ENCODE measurements at places on chromosomes 1 and 21.

GRCh38 chr21:21057349-21058062 lies 59.3 kb downstream of the NCAM2 start:
- no peak for DNase-seq

- DNase-seq: peak; percentile 94
These were observed at the start of gene RPS27 for GRCh38 chr1:153990468-153991150. RPS27 (plus strand) TSS chr1:153990762; CDS start chr1:153990797, 35 bp downstream.

DNA sequence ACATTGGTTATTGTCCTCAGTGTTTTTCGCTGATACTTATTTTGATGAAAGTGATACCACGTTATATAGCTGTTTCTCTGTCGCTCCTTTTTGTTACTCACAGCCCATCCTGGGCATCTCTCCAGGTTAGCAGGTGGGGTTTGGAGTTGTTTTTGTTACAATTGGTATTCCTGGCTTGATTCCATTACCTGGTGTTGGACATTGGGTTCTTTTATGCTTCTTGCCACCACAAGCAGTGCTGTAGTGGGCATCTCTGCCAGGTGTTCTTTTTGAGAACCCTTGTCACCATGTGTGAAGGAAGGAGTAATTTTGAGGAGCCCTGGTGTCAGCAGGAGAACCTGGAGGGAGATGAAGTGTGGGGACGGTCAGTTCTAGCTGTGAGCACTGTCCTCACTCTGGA lies 47.5 kb upstream of the PWP2 start:
- no peak for DNase-seq

DNA sequence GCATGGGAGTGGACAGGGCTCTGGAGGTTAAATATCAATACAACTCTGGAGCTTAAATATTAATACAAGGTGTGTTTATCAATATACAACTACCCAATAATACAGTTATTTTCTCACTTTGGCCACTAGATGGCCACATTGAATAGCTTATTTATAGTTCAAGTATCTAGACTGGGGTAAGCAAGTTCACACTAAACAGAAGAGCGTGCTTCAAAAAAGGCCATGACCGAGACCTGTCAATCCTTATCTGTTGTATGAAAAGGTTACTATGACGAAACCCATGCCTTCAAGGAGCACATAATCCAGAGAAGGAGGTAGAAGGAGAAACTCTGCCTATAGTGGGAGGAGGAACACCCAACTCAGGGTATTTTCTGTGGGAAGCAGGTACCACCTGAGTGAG lies 29.1 kb downstream of the CHML start:
- DNase-seq: peak; percentile 49

- no peak for DNase-seq
These were observed 152.9 kb downstream of the NPHP4 start for GRCh38 chr1:5839161-5839880.

DNA sequence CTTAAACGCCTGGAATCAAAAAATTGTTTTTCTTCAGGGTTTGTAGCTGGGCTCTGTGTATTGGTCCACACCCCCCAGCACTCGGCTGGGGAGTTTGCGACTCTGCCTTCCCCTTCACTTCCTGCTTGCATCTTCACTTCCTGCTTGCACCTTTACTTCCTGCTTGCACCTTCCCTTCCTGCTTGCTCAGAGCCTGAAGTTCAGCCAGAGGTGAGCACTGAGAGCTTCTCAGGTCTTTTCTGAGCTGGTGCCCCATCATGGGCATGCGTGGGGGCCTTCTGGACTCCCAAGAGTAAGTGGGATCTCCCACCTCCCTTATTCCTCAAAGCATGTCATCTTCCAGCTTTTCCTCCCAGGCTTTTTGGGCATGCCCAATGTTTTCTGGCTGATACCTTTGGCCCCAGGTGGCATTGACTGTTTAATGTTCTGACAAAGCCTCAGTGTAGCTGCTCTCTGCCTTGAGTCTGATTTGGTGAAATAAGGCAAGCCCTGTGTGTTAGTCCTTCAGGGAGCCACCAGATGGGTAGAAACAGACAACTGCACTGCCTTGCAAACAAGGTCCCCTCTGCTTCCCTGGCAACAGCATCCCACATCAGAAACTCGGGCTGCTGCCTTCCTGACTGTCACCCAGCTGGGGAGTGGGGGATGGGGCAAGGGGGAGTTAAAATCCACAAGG lies 3.5 kb downstream of the KRTAP10-2 start:
- no peak for DNase-seq

GRCh38 chr1:6471086-6471969 lies 5.4 kb upstream of the TNFRSF25 start:
- no peak for DNase-seq

Measured in RWPE1 (cell line).